Activated T-helper 1 cell treated with anti-CD3 and anti-CD28 coated beads, Interleukin-12 subunit alpha, Interleukin-12 subunit beta, Interleukin-2, Interleukin-4 antibody, amounts not matched to agents 30 ng/mL and 10 ng/mL and 1 ng/mL, durations not matched to agents 14 hours and 24 hours and 36 hours (primary cell): ENCODE measurements at places on chromosomes 2 and 18.

GRCh38 chr2:234029150-234029733 is 21.3 kb upstream of the SPP2 start:
- DNase-seq: no peak

DNA sequence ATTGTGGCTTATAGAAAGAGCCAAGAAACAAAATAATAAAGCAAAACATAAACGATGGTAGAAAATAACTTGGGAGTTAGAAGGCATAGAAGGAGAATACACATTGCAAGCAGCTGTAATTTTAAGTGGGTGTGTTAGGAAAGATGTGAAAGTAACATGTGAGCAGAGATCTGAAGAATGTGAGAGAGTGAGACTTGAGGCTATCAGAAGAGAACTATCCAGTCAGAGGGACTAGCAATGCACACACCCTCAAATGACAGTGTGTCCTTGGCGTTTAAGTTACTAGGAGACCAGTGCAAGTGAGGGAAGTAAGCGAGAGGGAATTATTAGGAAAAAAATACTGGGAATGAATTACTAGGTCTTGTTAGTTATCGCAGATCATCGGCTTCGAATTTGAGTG is 304.9 kb downstream of the DSEL start:
- no peak for DNase-seq

DNA sequence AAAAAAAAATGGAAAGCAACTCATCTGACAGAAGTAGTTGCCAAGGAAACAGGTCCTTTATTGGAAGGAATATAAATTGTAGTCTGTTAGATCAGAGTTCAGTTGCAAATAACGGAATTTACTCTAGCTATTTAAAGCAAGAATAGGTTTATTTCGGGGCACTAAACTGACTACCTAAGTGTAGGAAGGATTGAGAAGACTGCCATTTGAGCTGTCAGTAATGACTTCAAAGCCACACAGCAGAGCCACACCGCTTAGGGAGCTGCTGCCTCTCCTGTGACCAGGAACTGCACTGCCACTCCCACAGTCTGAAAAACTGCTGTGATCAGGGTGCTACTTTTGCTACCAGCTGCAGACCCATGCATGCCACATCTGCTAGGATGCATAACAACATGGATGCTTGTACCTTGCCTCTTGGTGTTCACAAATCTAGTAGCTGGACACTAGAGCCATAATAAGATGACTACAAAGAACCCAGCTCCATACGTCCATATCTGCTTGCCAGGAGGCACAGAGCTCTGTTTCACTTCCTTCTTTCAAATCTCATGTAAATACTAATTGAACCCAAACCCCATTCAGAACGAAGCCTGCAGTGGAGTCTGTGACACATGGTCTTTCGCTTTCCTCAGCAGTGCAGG is 2.2 kb downstream of the DSG2 start:
- no peak for DNase-seq

GRCh38 chr2:5474716-5475115 is 217.5 kb upstream of the SOX11 start:
- no peak for DNase-seq

GRCh38 chr2:24507549-24507948 is 16.5 kb downstream of the NCOA1 start:
- no peak for DNase-seq
